ENCODE measurements at places on chromosomes 3 and 15.

DNA sequence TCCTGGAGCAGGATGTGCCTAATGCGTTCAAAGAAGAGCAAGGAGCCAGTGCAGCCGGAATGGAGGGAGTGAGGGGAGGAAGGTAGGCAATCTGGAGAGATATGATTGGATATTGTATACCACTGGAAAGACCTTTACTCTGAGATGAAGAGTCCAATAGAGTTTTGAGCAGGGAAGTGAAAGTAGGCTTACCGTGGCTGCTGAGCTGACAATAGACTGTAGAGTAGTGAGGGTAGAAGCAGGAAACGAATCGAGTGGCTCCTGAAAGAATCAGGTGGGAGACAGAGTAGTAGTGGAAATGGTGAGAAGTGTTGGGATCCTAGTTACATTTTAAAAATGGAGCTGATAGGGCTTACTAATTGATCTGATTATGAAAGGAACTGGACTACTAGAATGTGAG is 51.8 kb upstream of the NUDT16 start:
- DNase-seq, result no peak

- DNase-seq, result no peak
These were observed 72.0 kb upstream of the ZBED2 start for GRCh38 chr3:111667170-111667569.

DNA sequence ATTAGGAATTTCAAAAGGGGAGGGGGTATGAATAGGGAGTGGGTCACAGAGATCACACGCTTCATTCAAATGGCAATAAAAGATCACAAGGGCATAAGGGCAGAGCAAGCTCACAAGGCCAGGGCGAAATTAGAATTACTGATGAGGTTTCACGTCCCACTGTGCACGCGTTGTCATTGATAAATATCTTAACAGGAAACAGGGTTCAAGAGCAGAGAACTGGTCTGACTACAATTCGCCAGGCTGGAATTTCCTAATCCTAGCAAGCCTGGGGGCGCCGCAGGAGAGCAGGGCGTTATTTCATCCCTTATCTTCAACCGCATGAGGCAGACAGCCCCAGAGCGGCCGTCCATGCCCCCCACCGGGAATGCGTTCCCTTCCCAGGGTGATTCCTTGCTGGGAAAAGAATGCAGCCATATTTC is 18.1 kb upstream of the SMCO1 start:
- DNase-seq, result no peak

DNA sequence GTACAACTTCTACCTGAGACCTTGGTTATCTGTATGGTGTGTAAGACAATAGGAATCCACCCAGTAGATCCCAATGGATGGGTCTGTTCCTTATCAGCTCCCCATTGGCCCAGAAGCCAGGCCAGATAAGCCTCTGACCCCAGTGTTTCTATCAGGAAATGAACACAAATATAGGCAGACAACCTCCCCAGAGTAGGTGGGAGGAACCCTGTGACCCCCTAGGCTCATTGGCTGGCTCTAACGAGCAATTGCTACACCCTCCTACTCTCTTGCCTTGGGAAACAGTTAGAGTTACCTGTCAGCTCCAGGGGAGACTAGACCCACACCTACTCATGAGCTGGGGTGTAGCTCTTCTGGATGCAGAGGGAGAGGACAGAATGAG is 299.9 kb downstream of the UACA start:
- DNase-seq, result no peak

DNA sequence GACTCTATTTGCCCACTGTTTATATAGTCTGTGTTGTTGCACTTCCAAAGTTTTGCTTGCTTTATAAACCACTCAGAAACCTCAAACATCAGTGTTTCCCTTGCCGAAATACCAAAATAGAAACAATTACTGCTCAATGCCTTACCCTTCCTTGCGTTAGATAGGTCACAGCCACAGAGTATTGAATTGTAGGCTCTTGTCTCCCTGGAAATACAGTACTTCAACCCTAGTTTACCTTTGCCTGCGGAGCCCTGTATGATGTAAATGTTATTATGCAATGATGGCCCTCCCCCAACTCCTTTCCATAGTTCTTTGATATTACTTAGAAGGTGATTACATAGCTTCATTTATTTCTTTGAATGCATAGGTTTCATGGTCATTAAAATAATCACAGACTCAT is 44.2 kb downstream of the SOX2 start:
- no peak for DNase-seq

DNA sequence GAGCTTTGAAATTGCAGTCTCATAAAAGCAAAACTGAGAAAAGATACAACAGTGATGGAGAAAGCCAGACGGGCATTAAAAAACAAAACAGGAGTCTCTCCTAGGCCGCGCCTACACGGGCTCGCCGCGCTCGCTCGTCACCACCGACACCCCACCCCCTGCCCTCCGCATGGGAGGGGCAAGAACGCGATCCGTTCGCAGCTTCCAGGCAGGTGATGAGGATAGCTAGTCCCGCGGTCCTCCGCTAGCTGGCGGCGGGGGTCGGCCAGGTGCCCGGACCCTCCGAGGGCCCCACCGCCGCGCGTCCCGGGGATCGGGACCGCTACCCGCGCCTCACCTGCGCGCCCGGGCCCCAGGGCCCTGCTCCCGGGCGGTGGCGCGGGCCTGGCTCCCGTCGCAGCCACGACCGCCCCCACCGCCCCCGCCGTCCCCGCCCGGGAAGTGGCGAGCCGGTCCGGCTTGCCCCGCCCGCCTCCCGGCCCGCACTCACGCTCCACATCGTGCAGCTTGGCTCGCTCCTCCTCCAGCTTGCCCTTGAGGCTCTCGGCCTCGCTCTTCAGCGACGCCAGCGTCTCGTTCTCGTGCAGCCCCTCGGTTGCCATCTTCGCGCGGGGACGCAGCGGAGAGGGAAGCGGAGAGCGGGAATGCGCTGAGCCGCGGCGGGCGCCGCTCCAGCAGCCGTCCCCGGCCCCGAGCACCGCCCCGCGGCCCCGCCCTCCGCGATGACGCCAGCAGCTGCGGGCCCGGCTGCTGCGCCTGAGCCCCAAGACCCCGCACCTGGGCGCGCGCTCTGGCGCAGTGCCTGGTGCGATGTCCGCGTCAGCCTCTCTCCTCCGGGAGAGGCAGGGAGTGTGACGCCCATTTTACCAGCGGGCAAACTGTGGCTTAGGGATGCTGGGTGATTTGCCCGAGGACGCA is 11.7 kb downstream of the GNB5 start:
- DNase-seq, result peak; percentile 59

GRCh38 chr15:41544650-41545015 is 576 bp upstream of the RPAP1 start:
- DNase-seq, result no peak

DNA sequence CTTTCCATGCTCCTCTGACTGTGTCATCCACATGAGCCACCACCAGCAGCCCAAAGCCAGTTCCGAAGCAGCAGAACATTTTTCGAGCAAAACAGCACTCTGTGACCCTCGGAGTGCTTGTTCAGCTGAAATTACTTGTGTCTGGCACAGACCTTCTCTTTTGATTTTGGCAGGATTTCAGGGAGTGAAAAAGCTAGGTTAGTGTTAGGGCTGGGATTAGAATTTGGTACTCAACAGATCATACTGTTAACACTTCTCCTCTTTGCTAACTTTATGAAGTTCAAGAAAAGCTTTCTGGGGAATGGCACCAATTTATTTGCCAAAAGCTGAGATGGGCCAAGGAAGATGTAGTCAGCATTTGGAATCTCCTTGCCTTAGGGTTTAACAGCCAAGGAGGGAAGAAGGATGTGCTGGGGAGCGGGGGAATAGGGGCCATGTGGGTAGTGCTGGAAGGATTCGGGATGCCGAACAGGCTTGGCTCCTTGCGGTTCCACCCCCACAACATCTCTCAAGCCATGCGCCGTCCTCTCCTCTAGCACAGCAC is 55.1 kb upstream of the TRA2B start:
- DNase-seq, result no peak
